Effector memory CD8-positive, alpha-beta T cell (primary cell): ENCODE measurements at places on chromosomes 1 and 21.

GRCh38 chr1:241213139-241213538 is 143.9 kb downstream of the RGS7 start:
- DNase-seq, result no peak

DNA sequence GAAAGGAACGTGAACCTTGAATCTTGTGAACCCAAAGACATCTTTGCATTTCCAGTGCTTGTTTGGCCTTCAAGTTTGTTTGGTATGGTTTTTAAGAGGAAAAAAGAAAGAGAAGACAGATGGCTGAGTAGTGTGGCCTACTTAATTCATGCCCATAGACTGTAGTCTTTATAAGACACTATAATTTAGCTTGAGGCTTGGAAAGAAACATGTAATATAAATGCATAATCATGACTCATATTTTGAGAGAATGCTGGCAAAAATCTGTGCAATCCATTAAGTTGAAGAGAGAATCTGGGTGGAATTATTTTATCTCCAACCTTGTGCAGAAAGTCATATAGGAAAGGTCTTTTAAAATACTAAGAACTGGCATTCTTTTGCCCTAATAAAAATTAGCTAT is 179.3 kb downstream of the SIPA1L2 start:
- no peak for DNase-seq

DNA sequence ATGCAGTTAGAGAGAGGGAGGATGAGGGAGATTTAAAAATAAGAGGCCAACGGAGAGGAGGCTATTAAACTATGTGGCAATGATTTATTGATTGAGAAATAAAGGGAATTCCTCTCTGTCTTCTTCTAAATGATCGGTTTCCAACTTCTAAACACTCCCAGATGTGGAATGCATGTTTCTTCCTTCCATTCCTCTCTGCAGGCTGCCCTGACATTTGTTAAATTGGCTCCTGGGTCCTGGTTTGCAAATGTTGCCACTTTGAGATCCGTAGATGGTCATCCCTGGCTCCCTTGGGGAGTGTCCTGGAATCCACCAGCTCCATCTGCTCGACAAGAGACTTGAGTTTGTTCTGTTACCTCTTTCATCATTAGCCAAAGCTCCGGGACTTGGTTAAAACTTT is 10.3 kb upstream of the C1orf198 start:
- DNase-seq, result no peak

- no peak for DNase-seq
Observed at GRCh38 chr1:226425431-226426031, 17.6 kb upstream of the PARP1 start.

- DNase-seq, result peak; percentile 78
Observed at GRCh38 chr21:44949779-44950198, 10.0 kb downstream of the SLX9 start.
